ENCODE measurements at places on chromosomes 2 and 18.

DNA sequence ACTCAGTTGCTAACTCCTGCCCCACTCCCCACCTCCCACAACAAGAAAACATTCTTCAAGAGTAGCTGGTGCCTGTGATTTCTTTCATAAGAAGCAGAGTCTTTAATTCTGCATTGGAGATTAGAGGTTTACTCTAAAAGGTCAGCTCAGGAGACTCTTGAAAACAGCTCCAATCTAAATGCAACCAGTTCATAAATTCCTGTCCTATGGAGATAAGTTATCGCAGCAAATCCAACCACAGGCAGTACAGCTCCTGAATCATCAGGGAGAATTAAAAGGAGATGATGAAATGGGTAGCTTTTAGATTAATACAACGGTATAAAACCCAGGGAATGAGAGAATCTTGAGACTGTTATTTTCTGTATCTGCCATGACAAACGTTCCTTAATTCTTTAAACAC lies 130.7 kb downstream of the SOCS6 start:
- no peak for DNase-seq

- DNase-seq = no peak
Measured at GRCh38 chr18:28147674-28148171, 29.2 kb downstream of the CDH2 start.

DNA sequence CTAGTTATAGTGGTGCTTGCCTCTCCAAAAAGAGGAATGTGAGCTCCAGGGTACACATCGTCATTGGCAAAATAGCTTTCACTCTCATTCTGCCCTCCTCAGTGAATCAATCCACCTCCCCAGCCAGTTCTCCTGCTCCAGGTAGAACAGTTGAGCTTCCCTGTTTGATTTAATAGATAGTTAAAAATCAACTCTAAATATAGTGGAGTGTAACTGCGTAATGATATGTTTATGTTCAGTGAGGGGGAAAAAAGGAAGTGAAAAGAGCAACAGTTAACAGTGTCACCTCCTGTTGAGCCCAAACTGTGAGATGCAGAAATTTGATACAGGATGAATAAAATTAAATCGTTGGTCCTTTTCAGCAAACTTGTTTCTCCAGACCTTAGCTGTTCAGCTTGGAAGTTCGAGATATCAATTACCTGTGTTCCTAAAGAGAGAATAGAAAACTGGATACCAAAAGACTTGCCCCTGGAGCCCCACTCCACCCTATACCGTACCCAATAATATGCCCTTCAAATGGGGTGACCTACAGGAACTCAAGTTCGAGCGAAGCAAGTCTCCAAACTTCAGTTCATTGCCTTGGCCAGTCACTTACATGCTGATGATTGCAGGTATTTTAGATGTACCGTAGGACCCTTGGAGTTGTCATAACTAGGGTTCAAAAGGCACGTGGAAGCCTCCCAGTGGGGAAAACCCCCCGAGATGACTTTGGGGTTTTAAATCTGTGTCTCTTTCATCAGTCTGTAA lies 708.4 kb downstream of the RNF144A start:
- DNase-seq = no peak

GRCh38 chr2:217993138-217993537 lies 9.7 kb downstream of the TNS1 start:
- no peak for DNase-seq

DNA sequence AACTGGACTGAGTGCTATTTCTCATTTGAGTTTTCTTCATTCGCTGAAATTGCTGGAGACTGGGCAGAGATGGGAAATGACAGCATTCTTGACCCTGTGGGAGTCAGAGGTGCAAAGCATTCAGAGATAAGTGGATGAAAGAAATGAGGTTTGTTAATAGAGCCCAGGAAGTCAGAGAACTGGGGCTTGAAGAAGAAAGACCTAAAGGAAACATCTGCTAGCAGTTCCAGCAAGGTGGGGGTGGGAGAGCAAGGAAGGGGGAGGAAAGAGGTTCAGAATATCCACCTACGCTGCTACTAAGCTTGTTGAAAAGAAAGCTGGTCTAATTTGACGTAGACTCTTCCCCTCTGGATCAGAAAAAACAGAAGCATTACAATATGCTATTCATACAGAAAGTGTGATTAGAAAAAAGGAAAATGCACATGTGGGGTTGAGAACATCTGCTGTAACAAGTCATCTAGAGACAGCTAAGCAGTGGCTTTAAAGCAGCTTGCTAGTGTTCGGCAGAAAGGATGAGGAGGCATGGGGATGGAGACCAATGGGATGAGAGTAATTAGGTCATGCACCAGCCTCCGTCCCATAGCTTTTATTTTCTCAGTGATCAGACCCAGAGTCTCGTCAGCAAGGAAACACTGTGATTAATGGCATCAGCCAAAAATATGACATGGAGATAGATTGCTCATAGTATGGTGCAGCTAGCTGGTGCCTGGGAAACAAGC lies 29.7 kb downstream of the NAB1 start:
- no peak for DNase-seq

DNA sequence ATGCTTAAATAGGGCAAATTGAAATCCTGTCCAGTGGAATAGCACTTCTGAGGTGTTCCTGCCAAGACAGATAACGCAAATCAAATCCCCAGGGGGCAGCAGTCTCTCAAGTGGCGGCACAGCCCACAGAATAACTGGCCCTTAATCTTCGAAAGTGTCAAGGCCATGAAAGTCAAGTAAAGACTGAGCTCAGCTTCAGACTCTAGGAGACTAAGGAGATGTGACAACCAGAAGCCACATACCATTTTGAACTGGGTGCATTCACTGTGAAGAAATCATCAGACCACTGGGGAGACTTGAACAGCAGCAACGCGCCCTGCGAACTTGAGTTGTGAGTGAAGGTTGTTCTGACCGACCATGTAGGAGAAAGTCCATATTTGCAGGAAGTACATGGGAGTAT lies 66.0 kb upstream of the ASAP2 start:
- no peak for DNase-seq

GRCh38 chr18:49869354-49869753 lies 56.0 kb upstream of the ACAA2 start:
- DNase-seq = no peak

- no peak for DNase-seq
Measured at GRCh38 chr18:54717673-54718407, 110.4 kb upstream of the RAB27B start.

DNA sequence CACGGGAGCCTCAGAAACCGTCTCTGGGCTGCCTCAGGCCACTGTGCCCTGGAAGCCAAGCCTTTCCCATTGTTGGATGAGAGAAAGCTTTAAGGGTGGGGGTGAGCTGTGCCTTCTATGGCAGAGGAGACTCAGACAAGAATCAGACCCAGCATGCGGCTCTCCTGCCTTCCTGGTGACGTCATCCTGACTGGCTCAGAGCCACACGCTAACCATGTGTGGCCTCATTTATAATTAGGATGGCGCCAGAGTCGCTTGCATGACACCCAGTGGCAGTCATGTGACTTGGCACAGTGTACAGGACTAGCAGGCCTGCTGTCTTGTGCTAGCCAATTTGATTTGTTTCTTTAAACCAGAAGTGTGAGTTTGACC lies 99.1 kb downstream of the SH3BP4 start:
- peak; percentile 99 for DNase-seq

GRCh38 chr2:171595896-171596295 lies 73.6 kb downstream of the CYBRD1 start:
- DNase-seq = no peak

- DNase-seq = no peak
Measured at GRCh38 chr2:206920951-206921350, 18.4 kb upstream of the CPO start.

DNA sequence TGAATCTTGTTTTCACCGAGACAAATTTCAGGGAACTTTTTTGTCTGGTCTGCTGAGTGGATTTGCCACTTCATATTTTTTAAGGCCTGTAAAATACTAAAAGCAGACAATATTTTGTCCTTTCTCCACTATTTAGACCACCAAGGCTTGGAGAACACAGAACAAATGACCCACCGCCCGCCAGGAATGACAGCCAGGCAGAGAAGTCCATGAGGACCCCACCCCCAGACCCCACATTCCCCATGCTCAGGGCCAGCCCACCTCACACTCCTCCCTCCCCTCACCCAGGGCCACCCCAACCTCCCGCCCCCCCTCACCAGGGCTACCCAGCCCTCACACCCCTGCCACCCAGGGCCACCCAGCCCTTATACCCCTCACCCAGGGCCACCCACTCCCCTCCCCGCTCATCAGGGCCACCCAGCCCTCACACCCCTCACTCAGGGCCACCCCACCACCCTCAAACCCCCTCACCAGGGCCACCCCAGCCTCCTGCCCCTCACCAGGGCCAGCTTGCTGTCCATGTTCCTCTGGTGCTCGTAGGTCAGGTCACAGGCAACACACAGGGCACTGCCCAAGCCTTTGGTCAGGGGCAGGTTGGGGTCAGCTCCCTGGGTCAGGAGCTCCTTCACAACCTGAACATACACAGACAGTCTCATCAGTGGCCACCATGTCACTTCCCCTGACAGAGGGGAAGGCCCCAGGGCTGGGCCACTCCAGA lies 50.6 kb downstream of the ANKMY1 start:
- no peak for DNase-seq

GRCh38 chr18:8811115-8811514 lies 105.8 kb downstream of the MTCL1 start:
- no peak for DNase-seq

DNA sequence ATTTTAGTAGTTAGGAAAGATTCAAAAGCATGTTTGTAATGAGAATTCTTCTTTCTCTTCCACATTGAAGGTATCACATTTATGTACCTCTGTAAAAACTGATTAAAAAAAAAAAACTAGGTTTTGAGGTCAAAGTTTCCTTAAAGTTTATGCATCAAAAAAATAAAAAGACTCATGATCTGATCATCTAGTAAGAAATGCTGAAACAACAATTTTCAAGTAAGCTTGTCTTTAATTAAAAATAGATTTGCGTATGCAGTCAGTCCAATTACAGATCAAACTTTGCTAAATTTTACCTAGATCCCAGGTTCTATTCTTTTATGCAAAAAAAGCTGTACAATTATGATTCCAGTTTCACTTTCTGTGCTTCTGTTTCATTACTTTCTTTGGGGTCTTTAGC lies 409.0 kb downstream of the XIRP2 start:
- DNase-seq = no peak

DNA sequence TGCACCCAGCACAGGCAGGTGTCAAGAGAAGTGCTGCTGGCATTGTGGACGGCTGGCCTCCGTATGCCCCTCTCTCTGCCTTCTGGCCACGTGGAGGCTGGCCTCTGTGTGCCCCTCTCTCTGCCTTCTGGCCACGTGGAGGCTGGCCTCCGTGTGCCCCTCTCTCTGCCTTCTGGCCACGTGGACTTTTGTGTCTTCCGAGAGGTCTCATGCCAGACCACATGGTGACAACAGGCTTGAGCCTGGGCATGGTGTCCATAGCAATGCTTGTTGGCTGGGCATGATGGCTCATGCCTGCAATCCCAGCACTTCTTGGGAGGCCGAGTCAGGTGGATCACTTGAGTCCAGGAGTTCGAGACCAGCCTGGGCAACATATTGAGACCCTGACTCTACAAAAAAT lies 19.3 kb upstream of the SERPINB13 start:
- no peak for DNase-seq

DNA sequence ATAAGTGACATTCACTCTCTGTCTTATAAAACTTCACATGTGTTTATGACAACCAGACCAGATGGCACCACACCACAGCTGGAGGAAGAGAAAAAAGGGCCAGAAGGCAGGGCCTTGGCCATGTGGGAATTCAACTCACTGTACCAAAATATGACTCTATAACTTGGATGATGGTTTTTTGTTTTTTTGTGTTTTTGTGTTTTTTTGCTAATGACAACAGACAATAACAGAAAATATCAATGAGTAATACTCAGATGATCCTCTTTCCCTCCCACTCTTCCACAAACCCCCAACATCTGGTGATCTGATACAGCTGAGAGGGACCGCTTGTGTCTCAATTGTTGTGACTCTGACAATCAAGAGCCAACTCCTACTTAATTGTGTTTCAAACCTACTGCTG lies 12.4 kb downstream of the NMI start:
- DNase-seq = peak; percentile 8

GRCh38 chr2:55530539-55531081 lies 11.1 kb downstream of the CFAP36 start:
- no peak for DNase-seq

DNA sequence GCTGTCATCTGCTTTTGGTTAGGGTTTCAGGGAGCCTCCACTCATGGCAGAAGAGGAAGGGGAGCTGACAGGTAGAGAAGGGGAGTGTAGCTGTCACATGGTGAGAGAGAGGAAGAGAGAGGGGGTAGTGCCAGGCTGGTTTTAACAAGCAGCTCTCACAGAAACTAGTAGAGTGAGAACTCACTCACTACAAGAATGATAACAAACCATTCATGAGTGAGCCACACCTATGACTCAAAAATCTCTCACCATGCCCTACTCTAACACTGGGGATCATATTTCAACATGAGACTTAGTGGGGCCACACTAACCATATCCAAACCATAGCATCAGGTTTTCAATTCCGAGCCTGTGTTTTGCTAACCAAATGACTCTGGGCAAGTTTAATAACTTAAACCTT lies 274.9 kb upstream of the VWC2L start:
- DNase-seq = no peak

DNA sequence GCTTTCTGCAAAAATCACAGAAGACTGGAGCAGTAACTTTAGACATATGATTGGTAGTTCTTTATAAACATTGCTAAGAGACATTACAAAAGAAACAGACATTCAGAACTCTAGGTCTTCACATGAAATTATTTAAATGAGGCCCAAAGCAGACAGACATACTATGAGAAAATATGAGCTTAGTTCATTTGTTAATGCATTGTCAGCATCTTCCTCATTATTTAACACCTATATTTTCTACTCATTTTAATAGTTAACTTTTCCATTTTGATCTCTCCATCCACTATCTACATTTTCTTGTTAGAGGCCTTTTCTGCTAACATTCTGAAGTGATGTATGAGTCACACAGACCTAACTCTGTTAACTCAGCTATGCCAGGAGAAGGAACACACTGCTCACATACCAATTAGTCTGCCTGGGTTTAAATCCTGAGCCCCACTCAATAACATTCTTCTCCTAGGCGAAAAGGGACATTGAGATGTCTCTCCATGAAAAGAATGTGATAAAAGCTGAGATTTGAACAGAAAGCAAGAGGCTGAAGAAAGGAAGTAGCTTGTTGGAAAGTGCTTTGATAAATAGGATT lies 400.3 kb upstream of the PKDCC start:
- no peak for DNase-seq

DNA sequence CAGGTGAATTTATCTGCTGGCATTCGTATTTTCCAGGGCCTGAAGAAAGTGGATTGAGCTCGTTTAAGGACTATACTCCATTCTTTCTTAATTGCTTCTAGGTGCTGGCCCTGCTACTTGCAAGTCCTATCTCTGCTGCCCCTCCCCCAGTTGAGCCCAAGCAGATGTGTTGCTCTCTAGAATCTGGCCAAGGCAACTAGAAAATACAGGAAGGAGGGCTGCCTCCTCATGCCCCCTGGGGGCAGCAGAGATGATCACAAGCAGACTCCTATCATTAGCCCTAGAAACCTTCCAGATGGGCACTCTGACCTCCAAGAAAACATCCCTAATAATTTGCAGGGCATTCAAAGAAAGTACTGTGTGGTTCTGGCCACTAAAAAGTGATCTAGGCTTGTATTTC lies 72.5 kb upstream of the CYP26B1 start:
- no peak for DNase-seq

GRCh38 chr2:158066046-158066713 lies 35.5 kb upstream of the UPP2 start:
- no peak for DNase-seq

- DNase-seq = no peak
Measured at GRCh38 chr18:54269893-54270844, 852 bp downstream of the POLI start.
